ENCODE measurements at places on chromosomes 13 and 19. TPM values are rescaled to one million over a fixed set of nuclear protein-coding genes. Genes with fewer than 3 reads are reported as not detected.

The ZNF763 gene
- 0.43 TPM for total RNA-seq

- no peak for DNase-seq
Measured at GRCh38 chr13:62432295-62432694, 1016.6 kb upstream of the PCDH20 start.

DNA sequence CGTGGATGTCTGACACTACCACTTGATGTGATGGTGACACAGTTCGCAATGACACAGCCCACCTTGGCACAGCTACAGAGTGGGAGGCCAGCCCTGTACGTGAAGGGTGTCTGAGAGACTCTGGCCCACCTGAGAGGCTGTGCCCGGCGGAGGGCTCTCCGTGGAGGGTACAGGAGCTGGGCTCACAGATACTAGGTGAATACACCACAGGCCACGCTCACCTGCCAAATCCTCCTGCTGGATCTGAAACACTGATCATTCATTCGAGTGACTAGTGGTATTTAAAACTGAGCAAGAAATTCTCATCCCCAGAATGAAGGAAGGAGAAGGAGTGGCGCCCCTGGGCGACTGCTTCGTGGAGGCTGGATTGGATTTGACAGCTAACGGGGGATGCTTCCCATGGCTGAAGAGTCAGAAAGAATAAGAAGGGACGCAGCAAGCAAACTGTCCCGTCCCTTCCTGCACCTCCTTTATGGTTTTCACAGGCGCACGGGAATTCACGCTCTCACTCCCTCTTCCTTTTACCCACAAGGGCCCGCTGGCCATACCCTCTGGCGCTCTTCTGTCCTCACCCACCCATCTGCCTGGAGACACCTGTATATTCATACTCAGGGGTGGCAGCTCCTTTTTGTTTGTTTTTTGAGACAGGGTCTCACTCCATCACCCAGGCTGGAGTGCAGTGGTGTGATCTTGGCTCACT is 25.0 kb downstream of the CEBPG start:
- DNase-seq = no peak

DNA sequence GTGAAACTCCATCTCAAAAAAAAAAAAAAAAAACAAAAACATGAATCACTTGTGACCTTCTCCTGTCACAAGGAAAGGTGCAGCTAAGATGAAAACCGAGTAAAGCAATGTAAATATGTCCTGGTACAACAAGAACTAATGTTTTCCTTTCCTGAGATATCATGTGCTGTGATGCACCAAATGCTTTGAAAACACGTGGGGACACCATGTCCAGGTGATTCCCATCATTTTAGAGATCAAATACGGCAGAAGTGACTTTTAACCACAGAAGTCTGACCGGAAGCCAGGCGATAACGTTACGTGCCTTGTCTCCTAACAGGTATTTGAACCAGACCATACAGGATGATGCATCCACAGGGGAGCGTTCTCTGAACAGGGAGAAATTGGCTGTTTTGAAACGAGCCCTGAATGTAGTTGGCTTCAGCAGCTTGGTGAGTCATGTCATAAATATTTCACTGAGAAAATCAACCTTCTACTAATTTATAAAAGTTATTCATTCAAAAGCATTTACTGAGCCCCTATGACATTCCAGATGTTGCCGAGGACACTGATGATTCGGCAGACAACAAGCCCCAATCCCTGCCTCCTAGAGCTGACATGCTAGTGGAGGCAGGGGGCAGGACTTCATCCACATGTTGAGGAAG is 328.1 kb downstream of the MYO16 start:
- DNase-seq = no peak

- DNase-seq = no peak
Measured at GRCh38 chr19:46806656-46807055, 18.3 kb upstream of the SLC1A5 start.

DNA sequence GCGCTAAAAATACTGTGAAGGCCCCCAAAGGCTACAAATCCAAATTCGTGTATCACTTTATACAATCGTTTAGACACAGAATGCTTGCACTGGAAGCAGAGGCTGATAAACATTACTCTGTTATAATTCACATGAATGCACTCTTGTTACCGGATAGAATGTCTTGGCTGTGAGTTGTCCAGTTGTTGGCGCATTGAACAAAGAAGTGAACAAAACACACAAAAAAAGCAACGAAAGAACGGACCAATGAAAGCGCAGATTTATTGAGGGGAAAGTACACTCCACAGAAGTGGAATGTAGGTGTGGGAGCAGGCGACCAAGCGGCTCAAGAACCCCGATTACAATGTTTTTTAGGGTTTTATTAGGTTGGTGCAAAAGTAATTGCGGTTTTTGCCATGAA is 529 bp upstream of the ZNF418 start:
- no peak for DNase-seq

- no peak for DNase-seq
Measured at GRCh38 chr19:40691421-40692211, 1.2 kb upstream of the NUMBL start.

- DNase-seq = no peak
Measured at GRCh38 chr19:4415352-4415751, 12.9 kb downstream of the CHAF1A start.

GRCh38 chr19:5143471-5144411 is 174.8 kb downstream of the KDM4B start:
- DNase-seq = no peak

DNA sequence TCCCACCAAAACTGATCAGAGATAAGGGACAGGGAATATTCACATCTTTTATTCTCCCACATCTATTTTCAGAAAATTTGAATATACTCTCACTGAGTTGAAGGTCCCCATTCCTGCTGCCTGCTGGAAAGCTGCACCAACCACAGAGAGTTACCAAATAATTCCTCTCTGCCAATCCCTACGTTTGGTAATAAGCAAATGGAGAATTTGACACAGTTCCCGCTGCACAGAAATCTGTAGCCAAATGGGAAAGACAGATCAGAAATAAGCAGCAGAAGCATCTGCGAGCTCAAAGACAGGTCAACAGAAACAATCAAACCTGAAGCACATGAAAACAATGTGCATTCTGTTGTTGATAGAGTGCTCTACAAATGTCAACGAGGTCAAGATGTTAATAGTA is 9.9 kb downstream of the ZNF112 start:
- DNase-seq = no peak
